ENCODE measurements at places on chromosomes 12 and 14.
A peak's percentile ranks its signal among the peaks of the same experiment; 100 is the strongest.

DNA sequence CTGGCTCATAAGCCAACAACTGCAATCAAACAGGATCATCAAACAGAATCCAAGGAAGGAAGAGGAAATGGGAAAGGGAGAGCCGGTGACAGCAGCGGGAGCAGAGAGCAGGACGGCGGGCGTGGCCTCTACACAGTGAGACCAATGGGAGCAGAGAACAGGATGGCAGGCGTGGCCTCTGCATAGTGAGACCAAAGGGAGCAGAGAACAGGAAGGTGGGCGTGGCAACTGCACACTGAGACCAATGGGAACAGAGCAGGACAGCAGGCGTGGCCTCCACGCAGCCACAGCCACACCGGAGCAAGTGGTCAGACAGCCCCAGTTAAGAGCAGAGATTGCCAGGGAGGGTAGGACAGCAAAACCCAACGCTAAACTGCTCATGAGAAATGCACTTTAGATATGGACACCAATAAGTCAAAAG, 16.4 kb downstream of the LRCOL1 start:
- DNase-seq = peak; percentile 36

DNA sequence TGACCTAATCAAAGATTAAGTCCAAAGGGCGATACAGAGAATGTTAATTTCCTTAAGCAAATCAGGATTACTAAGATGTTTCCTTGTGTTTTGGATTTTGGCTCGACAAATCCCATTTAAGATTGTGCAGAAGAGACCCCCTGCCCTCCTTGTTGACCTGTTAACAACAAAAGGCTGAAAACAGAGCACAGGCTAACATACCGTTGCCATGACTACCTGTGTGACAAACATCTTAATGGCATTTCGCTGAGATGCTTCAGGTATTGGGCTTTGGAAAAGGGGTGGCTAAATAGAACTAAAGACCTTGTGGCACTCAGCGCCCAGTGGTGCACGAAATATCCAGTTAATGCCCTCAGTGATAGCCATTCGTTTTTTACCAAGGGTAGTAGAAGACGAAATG, 1532.3 kb upstream of the TMEM132C start:
- DNase-seq = no peak

- no peak for DNase-seq
Observed at GRCh38 chr14:64758691-64759554, 54.7 kb downstream of the PLEKHG3 start.

DNA sequence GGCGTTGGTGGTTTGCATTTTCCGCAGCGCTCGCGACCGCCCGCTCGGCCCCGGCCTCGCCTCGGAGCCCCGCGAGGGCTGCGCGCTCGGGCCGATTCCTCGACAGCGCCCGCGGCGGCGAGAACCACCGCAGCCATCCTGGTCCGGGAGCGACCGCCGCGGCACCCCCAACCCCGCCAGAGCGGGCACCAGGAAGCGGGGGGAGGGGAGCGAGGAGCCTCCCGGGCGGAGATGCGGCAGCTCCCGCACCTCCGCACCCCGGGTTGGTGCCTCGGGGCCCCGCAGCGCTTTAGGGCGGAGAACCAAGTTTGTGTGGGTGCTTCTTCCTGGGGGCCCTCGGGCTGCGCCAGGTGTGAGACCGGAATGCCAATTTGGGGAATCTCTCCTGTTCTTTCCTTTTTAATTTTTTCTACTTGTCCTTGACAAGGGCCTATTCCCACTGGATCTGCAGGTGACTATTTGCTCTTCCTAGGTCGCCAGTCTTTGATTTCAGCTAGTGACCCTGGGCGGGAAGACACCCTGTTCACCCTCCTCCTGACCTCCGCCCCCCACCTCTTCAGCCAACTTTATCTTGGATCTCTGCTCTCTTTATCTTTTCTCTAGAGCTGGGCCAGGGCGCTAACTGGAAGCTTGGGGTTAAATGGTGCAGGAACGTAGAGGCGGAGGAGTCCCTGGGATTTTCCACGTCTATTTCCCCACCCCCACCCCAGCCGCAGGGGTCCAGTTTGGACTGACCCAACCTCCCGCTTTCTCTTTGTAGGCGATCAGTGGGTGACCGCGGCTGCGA, at the start of gene SOCS2:
TSS of gene SOCS2 (plus strand) at position 751 of the 787 bp plus-strand sequence. CDS start 223 bp downstream, outside the sequence.
- no peak for DNase-seq

GRCh38 chr14:56193347-56193746, 75.1 kb downstream of the PELI2 start:
- no peak for DNase-seq

DNA sequence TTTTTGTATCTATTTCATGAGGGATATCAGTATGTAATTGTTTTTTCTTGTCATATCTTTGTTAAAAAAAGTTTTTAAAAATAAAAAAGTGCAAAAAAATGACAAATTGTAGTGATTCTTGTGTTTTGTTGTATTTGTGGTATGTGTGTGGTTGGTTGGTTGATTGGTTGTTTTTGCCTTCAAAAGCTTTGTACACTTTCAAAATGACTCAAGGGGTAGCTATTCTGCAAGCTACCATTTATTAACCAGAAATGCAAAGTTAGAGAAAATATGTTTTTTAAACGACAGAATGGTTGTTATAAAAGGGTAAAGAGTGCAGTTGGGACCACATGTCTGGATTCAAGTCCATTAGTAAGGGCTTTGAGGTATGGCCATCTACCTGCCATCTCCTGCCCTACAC, 119.3 kb downstream of the SLC35F4 start:
- DNase-seq = no peak

DNA sequence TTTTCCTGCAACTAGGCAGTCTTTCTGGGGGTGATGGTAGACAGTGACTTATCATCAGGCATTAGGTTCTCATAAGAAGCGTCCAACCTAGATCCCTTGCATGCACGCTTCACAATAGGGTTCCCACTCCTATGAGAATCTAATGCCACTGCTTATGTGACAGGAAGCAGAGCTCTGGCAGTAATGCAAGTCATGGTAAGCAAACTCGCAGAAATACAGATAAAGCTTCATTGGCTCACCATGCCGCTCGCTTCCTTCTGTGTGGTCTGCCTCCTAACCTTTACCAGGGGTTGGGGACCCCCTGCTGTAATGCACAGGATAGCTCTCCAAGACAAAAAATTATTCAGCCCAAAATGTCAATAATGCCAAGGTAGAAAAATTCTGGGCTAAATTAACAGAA, 864.2 kb downstream of the TRHDE start:
- no peak for DNase-seq
